Left renal cortex interstitium (tissue), 4 donors: ENCODE measurements at places on chromosomes 2 and 18. TPM values are rescaled to one million over a fixed set of nuclear protein-coding genes. Genes with fewer than 3 reads are reported as not detected.

TMEM178A gene
- polyA plus RNA-seq: 95.4 TPM

STARD6 gene
- polyA plus RNA-seq: 0.25 TPM

TUBB8B gene
- polyA plus RNA-seq: 0.85 TPM

ROCK1 gene
- 50.3 TPM for polyA plus RNA-seq

SPR gene
- 10.5 TPM for polyA plus RNA-seq
